T-helper 2 cell treated with Interferon-gamma antibody and Interleukin-4, amounts not matched to agents 5 μg/mL and 100 μg/mL, for 36 hours (primary cell): ENCODE measurements at places on chromosomes 12 and 14.
A peak's percentile ranks its signal among the peaks of the same experiment; 100 is the strongest.

DNA sequence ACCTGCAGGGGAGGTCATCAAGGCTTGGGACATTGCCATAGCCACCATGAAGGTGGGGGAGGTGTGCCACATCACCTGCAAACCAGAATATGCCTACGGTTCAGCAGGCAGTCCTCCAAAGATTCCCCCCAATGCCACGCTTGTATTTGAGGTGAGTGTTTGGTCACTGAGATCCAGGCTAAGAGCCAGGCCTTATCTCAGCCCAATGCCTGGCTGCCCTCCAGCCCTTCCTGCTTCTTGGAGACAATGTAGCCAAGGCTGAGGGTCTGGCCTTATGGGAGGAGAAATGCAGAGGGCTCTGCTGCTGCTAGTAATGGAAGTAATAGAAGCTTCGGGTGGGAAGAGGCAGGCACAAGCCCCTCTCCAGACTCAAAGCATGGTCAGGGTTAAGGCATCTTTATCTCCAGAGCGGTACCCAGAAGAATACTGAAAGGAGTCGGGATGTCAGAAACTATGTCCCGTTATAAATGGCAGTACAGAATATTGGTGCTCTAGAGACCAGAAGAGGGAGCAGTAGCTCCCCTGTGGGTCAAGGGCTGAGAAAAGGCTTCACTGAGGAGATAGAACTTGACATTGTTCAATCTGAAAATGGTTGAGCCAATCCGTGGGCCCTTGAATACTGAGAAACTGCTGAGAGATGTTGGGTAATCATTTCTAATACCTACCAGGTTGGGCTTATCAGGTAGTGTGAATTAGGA is 3.1 kb downstream of the FKBP4 start:
- peaks cover 52% of the 10 kb centered on the region for H3K36me3 ChIP-seq
- no peak overlapping the region for H3K27ac ChIP-seq
- H3K4me3 ChIP-seq, result peak overlapping the region; percentile 43
- DNase-seq, result no peak
- peaks cover 16% of the 10 kb centered on the region for H3K4me1 ChIP-seq

GRCh38 chr14:68283378-68284123 is 464.0 kb downstream of the RAD51B start:
- peak; percentile 23 for DNase-seq
- peak overlapping the region; percentile 9 for H3K4me3 ChIP-seq

GRCh38 chr14:60651796-60652673 is 2.8 kb upstream of the SIX1 start:
- DNase-seq, result no peak
- H3K4me1 ChIP-seq, result peaks cover 44% of the 10 kb centered on the region
- H3K27ac ChIP-seq, result no peak overlapping the region
- H3K36me3 ChIP-seq, result peaks cover 12% of the 10 kb centered on the region
- peaks cover 92% of the 10 kb centered on the region for H3K27me3 ChIP-seq

- H3K4me3 ChIP-seq, result peak overlapping the region; percentile 99
- H3K27ac ChIP-seq, result peak overlapping the region; percentile 100
- DNase-seq, result peak; percentile 52
- H3K4me1 ChIP-seq, result peaks cover 32% of the 10 kb centered on the region
- no peaks in the 10 kb centered on the region for H3K27me3 ChIP-seq
- H3K36me3 ChIP-seq, result peaks cover 34% of the 10 kb centered on the region
These were observed 1.3 kb downstream of the ZC3H10 start for GRCh38 chr12:56119361-56119796.

DNA sequence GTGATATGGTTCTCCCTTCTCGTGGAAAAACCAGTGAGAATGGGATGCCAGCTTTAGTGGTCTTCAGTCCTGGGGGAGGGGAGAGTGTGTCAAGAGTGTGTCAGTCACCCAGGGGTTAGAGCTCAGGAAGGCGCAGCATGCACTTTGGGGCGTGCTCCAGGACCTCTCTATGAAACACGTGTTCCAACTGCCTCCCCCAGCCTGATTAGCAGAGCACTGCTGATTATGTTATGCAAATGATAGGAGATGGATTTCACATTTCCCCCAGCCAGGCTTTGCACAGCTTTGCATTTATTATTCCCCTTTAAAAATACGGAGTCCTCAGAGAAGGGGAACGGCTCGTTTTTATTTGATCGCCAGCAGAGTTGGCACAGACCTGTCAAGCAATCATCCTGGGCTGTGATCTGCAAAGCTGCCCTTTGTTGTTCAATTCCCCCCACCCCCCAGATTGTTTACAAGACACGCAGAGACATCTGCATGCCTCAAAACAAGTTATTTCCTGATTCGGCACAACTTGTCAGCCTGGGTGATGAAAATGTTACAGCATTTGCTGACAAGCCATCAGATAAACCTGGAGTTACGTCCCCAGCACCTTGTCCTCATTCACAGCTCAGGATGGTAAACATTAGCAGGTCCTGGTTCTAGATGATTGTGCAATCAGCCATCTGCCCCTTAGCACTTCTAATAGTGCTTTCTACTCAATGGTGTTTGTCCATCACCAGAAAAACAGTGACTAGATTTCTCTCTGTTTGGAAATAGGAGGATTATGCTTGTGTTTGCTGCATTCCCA is 196.5 kb downstream of the NOVA1 start:
- no peaks in the 10 kb centered on the region for H3K36me3 ChIP-seq
- no peak overlapping the region for H3K4me3 ChIP-seq
- no peak for DNase-seq
- no peaks in the 10 kb centered on the region for H3K4me1 ChIP-seq
- H3K27ac ChIP-seq, result no peak overlapping the region

GRCh38 chr12:95623554-95624170 is 72.4 kb upstream of the USP44 start:
- no peaks in the 10 kb centered on the region for H3K27me3 ChIP-seq
- H3K4me3 ChIP-seq, result no peak overlapping the region
- H3K36me3 ChIP-seq, result no peaks in the 10 kb centered on the region
- DNase-seq, result peak; percentile 6

- no peak for DNase-seq
- H3K27ac ChIP-seq, result no peak overlapping the region
- no peak overlapping the region for H3K4me3 ChIP-seq
These were observed 452.4 kb upstream of the SEL1L start for GRCh38 chr14:81986005-81986404.

DNA sequence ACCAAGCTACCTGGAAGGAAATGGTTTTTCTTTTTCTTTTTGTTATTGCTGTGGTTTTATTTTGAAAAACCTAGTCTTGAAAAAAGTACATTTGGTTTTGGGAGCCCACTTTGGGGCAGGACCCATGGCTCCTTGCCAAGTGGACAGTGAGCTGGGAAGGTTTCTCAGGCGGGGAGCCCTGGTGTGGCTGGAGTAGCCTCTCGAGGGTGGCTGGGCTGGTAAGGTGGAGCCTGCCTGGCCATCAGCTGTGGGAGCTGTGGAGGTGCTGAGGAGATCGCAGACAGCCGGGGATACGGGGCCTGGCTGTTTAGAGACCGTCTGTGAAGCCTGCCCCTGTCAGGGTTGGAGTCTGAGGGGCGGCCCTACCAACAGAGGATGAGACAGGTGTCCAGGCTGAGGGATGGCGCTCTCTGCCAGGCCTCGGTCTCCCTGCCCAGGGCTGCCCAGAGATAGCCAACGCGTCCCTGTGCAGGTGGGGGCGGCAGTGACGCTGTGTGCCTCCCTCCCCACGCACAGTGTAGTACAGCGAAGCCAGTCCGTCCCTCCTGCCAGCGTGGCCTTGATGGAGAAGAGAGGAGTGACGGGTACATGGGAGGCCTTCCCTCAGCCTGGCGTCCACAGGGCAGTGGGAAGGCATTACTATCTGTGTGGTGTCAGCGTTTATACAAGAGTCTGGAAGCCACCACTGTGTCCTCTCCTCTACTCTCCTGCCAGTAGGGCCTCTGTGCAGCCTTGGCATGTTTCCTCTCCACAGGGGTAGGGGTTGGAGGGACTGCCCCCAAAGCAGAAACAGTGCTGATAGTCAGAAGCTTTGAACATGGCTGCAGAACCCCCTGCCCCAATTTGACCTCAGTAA is 5.9 kb downstream of the RIN3 start:
- H3K27ac ChIP-seq, result no peak overlapping the region
- H3K4me3 ChIP-seq, result no peak overlapping the region
- peaks cover 4% of the 10 kb centered on the region for H3K36me3 ChIP-seq
- no peak for DNase-seq
- H3K27me3 ChIP-seq, result peaks cover 45% of the 10 kb centered on the region

DNA sequence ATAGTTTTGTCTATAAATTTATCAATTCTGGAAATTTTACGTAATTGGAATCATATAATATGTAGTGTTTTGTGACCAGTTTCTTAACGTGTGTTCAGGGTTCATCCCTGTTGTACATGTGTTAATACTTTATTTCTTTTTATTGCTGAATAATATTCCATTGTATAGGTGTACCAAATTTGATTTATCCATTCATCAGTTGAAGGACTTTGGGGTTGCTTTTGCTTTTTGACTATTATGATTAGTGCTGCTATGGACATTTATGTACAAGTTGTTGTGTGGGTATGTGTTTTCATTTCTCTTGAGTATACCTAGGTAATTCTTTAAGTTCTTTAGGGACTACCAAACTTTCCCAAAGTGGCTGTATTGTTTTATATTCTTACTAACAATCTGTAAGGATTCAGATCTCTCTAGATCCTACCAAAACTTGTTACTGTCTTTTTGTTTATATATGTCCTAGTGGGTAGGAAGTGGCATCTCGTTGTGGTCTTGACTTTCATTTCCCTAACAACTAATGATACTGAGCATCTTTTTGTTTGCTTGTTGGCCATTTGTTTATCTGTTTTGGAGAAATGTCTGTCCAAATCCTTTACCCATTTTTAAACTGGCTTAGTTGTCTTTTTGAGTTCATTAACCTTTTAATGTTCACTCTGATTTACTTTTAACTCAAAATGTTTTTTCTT is 14.9 kb downstream of the VRK1 start:
- H3K27me3 ChIP-seq, result no peaks in the 10 kb centered on the region
- no peak overlapping the region for H3K27ac ChIP-seq
- H3K36me3 ChIP-seq, result peaks cover 28% of the 10 kb centered on the region
- DNase-seq, result no peak
- no peak overlapping the region for H3K4me3 ChIP-seq

DNA sequence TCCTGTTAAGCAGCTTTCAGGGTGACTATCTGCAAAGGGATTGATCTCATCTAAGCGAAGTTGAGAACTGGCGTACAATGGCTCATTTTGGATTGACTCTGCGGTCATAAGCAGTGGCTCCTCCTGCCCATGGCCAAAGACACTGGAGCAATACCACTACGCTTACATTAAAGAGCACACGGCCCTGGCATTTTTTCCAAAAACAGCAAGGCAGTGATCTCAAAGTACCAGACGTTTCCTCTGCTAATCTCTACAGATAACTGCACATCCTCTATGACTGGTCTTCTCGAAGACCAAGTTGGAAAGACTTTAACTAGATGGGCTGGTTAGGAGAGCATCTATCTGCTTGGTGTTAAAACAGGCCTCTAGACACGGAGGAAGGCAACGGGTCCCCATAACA is 2.7 kb downstream of the PITPNM2 start:
- H3K4me3 ChIP-seq, result peak overlapping the region; percentile 3
- no peak overlapping the region for H3K27ac ChIP-seq
- peaks cover 9% of the 10 kb centered on the region for H3K36me3 ChIP-seq
- no peak for DNase-seq

GRCh38 chr12:69500631-69501030 is 30.4 kb downstream of the FRS2 start:
- DNase-seq, result no peak
- H3K36me3 ChIP-seq, result no peaks in the 10 kb centered on the region
- H3K27ac ChIP-seq, result no peak overlapping the region
- H3K4me1 ChIP-seq, result peaks cover 14% of the 10 kb centered on the region
- H3K4me3 ChIP-seq, result no peak overlapping the region
- no peaks in the 10 kb centered on the region for H3K27me3 ChIP-seq

GRCh38 chr14:54665946-54666345 is 99.0 kb downstream of the SAMD4A start:
- H3K27me3 ChIP-seq, result peaks cover 25% of the 10 kb centered on the region
- H3K4me1 ChIP-seq, result peaks cover 18% of the 10 kb centered on the region
- H3K36me3 ChIP-seq, result no peaks in the 10 kb centered on the region
- no peak for DNase-seq
- no peak overlapping the region for H3K4me3 ChIP-seq

DNA sequence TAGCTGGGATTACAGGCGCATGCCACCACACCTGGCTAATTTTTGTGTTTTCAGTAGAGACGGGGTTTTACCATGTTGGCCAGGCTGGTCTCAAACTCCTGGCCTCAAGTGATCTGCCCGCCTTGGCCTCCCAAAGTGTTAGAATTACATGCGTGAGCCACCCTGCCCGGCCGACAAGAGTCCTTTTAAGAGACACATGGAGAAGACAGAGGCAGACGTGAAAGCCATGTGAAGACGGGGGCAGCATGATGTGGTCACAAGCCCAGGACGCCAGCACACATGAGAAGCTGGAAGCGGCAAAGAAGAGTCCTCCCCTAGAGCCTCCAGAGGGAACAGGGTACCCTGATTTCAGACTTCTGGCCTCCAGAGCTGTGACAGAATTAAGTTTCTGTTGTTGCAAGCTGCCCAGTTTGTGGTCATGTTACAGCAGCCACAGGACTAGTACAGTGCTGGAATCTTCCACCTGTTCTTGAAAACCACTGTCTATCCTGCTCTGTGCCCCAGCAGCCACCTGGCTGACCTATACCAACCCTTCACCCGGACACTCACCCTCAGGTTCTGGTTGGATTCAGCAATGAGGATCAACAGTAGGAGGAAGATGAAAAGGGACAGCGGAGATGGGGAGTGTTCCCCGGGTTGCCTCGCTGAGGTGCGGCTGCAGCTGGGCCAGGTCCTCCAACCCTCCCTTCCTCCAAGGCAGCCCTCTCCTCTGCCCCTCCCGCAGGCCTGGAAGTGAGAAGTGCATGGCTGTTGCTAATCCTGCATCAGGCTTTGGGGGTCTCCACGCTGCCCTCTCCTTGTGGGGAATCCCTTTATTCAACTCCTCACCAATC is 16.9 kb downstream of the VPS37B start:
- H3K27ac ChIP-seq, result no peak overlapping the region
- DNase-seq, result no peak
- peaks cover 45% of the 10 kb centered on the region for H3K4me1 ChIP-seq
- H3K27me3 ChIP-seq, result peaks cover 37% of the 10 kb centered on the region
- no peak overlapping the region for H3K4me3 ChIP-seq

DNA sequence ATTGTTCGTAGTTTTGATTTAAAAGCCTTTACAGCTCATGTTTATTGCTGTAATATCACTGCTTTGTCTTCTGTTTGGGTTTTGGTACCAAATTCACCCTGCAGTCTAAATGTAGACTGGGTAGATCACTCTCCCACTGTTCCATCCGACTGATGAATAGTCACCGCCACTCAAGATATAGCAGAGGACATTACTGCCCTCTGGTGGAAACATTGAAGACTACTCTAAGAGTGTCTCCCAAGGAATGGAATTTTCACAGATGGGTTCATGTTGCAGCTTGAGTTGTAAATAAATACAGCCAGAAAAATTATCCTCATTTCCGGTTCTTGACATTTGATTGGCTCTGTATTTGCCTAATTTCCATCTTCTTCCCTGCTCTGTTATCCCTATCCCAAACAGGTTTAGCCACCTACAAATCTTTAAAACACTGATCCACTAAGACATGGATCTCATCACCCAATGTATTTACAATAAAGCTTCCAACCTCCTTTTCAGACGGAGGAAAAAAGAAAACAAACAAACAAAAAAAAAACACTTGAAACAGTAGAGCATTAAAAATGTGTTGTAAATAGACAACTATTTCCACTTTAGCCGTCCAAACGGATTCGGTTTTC is 198.3 kb upstream of the CPNE8 start:
- H3K4me1 ChIP-seq, result no peaks in the 10 kb centered on the region
- no peaks in the 10 kb centered on the region for H3K27me3 ChIP-seq
- DNase-seq, result no peak

- no peak for DNase-seq
- H3K27ac ChIP-seq, result no peak overlapping the region
- H3K4me1 ChIP-seq, result peaks cover 9% of the 10 kb centered on the region
These were observed 4.7 kb downstream of the FLRT2 start for GRCh38 chr14:85534458-85535293.

- no peak overlapping the region for H3K4me3 ChIP-seq
- no peaks in the 10 kb centered on the region for H3K4me1 ChIP-seq
- H3K27me3 ChIP-seq, result no peaks in the 10 kb centered on the region
These were observed 334.5 kb upstream of the SEL1L start for GRCh38 chr14:81868172-81868571.
